ENCODE measurements at places on chromosomes 12 and 14.

DNA sequence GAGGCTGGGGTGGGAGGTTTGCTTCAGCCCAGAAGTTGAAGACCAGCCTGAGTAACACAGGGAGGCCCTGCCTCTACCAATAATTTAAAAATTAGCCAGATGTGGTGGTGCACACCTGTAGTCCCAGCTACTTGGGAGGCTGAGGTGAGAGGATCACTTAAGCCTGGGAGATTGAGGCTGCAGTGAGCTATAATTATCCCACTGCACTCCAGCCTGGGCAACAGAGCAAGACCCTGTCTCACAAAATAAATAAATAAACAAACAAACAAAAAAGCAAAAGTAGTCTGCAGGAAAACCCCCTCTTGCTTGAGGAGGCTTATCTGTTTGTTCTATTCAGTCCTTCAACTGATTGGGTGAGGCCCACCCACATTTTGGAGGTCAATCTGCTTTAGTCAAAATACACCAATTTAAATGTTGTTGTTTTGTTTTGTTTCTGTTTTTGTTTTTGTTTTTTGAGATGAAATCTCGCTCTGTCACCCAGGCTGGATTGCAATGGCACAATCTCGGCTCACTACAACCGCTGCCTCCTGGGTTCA is 24.9 kb upstream of the TXNRD1 start:
- no peak for DNase-seq

DNA sequence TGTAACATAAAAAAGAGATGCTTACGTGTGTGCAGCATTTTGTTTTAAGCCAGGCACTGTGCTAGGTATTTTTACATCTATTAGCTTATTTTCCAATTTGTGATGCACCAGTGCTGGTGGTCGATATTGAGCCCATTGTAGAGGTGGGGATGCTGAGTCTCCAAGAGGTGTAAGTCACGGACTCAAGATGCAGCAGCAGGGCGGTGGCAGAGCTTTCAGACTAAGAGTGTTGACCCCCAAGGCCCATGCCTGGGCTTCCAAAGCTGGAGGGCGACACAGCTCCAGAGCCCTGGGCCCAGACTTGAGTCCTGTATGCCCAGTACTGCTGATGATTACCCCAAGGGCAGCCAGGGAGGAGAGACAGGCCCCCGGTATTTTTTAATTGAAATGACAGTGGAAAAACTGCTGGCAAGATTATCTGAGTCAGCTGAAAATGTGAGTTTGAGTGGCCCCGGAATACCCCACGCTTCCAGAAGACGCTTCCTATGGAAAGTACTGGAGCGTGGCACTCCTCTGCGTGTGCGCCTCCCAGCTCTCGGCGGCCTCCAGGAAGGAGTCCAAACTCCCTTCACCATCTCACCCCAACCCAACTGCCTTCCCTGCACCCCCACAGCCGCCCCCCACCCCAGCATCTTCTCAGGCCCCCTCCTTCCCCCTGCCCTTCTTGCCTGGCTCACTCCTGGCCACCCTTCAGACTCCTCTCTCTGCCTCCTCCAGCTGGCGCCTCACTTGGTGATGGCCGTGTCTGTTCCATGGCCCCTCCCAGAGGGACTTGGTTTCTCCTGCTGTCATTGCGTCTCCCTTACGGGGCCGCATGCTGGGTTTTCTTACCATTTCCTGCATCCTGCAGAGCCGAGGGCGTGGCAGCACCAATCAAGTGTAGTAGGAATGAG is 40.7 kb downstream of the ELK3 start:
- DNase-seq, result no peak

GRCh38 chr12:75270157-75270556 is 60.0 kb downstream of the CAPS2 start:
- DNase-seq, result no peak

DNA sequence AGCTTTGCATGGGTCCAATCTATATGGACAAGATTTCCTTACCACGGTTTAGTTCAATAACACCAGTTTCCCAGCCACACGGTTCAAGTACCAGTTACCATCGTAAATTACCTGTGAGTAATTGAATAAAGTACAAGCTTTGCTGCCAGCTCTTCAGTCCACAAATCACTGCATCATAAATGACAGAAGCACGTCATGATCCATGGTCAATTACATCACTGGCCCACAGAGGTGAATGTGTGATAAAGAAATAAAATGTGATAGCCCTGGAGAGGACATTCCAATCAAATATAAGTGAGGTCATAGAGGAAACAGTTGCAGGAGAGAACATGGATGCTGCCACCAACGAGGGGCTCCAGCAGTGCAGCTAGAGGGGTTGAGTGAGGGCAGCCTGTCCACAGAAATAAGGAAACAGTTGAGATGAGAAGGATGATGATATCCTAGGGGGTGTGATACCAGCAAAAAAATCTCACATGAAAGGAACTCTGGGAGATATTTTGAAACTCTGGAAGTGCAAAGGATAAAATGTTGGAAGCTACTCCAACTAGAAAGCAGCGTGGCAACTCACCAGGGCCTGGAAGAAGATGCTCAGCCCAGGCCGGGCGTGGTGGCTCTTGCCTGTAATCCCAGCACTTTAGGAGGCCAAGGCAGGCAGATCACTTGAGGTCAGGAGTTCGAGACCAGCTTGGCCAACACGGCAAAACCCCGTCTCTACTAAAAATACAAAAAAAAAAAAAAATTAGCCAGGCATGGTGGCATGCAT is 5.8 kb upstream of the DYNC1H1 start:
- no peak for DNase-seq

DNA sequence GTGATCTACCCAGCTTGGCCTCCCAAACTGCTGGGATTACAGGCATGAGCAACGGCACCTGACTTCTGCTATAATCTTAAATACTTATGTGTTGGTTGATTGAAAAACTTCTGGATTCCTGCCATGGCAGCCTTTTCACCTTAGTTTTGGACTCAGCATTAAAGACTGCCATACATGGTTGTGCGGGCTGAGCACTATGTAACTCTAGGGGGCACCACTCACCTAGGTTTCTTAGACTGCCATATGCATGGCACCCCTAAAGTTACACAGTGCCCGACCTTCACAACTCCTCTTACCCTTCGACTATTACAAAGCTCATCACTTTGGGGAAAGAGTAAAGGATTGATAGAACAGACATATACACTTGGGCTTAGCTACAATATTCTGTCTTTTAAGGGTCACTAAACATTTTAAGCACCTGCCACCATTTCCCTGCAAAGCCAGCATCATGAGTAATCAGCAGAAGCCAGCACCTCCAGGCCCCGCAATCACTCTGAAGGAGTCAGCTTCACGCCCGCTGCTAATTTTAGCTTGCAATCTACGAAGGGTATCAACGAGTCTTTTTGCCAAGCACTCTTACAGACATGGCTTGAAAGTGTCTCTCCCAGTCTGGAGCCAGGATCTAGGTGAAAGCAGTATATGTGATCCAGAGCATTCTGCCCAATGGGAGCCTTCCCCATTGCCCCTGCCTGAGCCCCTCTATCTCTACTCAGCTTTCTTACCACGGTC is 59.8 kb downstream of the SUDS3 start:
- DNase-seq, result no peak

DNA sequence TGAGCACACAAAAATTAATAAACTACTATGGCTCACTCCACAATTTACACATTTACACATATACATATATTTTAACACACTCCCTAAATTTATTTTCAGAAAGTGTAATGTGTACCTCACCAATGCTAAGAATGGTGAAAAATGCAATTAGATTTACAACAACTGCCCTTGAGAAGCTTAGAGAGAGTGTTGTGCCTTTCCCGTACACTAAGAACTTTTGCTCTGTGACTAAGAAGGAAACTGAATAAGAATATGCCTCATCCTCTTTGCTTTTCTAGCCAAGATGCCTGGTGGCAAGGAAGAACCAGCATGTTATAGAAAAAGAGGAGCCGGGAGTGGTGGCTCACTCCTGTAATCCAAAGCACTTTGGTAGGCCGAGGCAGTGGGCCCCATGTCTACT is 62.3 kb downstream of the SINHCAF start:
- DNase-seq, result no peak

DNA sequence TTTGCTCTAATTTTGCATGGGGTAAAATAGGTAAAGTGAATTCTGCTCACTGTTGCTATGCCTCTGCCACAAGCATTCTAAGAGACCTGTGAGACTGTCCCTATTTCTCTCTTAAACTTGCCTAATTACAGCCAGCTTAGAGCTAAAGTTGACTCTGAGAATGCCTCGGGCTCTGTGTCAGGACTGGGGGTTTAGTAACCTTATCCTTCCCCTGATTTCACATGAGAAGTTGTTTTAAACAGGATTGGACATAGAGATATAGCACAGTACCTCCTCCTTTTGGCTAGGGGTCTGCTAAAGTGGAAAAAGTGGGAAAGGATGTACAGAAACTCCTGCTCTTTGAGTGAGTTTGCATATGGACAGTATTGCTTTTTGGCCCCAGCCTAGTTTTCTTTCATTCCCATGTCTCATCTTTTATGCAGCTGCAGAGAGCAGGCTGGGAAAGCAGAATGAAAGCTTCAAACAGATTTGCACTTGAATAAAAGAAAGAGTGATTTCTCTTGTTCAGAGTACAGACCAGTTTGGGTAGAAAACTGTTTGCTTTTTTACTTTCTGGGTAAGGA is 122.0 kb downstream of the RAD51B start:
- no peak for DNase-seq

DNA sequence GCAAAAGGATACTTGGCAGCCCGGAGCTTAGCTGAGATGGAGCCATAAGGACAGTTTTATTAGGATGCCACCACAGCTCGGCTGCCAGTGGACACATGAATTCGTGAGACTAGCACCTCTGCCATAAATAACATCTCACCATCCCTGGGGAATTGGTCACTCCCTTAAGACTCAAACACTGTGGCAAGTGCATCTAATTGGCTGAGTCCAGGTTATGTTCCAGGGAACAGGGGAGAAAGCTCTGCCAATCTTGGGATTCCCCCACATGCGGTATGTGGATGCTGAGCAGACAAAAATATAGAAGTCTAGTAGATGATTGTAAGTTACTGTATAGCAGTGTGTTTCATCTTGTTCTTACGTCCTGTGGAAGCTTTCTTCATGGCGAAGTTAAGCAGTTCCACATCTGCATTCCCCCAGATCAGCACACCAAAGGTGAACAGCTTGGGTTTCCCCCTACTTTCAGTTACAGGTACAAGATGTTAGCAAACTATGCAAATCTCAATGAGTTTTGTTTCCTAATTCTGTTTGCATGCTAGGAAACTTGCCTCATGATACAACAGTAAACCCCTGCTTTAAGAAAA is 131.1 kb downstream of the ETV6 start:
- no peak for DNase-seq

GRCh38 chr12:10289005-10289754 is 18.5 kb upstream of the KLRD1 start:
- no peak for DNase-seq

GRCh38 chr12:12583510-12584178 is 21.0 kb upstream of the DUSP16 start:
- no peak for DNase-seq

DNA sequence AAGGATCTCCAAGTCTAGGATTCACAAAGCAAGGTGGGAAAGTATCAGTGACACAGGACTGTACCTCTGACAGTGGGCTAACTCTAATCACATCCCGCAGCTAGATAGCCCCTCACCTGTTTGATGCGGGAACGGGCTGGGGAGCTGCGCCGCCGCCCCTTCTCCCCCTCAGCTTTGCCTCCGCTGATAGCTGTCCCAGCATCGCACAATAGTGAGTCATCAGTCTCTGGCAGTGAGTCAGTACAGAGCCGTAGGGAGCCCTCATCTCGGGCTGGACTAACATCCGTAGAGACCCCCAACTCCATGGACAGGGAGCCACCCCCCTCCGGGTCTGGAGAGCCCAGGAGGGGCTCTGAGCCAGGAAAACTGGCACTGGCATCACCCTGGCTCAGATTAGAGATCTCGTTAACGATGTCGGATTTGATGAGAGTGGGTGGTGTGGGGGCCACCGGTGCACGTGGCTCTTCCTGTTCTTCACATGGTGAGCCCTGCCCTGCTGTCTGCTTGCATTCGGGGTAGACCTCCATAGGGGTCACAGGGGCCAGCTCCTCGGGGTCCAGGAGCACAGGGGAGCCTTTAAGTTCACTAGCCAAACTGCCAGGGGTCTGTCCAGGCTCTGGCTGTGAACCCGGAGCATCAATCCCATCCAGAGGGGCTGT is 10.9 kb downstream of the KMT2D start:
- no peak for DNase-seq

GRCh38 chr14:46571970-46572369 is 79.6 kb downstream of the RPL10L start:
- DNase-seq, result no peak

- DNase-seq, result no peak
Measured at GRCh38 chr12:29451888-29452287, 45.6 kb downstream of the OVCH1 start.

DNA sequence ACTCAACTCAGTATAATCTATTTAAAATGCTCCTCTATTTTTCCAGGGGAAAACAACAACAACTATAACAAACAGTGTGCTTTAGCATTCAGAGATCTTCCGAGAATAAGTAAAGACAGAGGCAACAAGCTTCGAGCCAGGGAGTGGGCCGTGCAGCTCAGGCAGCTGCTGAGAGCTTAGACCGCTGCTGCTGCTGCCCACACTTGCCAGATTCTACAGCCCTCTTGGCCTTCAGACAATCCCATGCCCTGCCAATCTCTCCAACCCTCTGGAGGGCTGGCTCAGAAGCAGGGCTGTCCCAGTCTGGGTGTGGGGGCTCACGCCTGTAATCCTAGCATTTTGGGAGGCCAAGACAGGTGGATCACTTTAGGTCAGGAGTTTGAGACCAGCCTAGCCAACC is 23.4 kb upstream of the ELK3 start:
- DNase-seq, result no peak

GRCh38 chr12:93453633-93454032 is 11.9 kb upstream of the UBE2N start:
- DNase-seq, result no peak

GRCh38 chr12:64611341-64612284 is 1.3 kb downstream of the RASSF3 start:
- no peak for DNase-seq

GRCh38 chr14:79706382-79706781 is 504.9 kb downstream of the DIO2 start:
- DNase-seq, result no peak

DNA sequence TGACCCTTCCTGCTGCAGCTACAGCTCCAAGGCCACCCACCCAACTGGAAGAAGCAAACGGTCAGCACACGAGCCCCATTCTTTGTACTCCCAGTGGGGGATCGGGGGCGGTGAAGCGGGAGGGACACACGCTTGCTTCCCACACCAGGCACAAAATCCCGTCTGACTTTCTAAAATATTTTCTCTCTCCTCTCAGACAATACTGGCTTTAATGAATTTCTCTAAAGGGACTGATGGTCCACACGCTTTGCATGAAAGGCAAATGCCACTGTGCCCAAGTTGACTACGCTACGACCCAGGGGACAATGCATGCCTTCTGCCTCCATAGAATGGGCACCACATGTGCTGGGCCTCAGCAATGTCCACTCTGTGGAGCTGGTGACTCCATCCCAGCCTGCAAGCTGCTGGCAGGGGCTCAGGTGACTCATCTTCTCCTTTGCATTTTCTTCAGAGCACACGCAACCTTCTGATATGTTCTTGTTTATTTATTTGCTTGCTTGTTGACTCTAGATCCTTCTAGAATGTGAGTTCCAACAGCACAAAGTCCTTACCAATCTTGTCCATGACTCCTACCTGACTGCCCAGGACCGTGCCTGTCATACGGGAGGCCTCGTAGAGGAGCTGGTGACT is 15.6 kb downstream of the SYNE3 start:
- DNase-seq, result no peak

GRCh38 chr12:6333566-6333965 is 8.3 kb downstream of the TNFRSF1A start:
- DNase-seq, result no peak

GRCh38 chr14:77195766-77196165 is 14.2 kb downstream of the TMEM63C start:
- DNase-seq, result no peak

GRCh38 chr14:92647797-92648279 is 100.6 kb downstream of the LGMN start:
- no peak for DNase-seq

All from cortex of kidney (tissue), 1 donor.